ENCODE measurements at places on chromosomes 12 and 14.

DNA sequence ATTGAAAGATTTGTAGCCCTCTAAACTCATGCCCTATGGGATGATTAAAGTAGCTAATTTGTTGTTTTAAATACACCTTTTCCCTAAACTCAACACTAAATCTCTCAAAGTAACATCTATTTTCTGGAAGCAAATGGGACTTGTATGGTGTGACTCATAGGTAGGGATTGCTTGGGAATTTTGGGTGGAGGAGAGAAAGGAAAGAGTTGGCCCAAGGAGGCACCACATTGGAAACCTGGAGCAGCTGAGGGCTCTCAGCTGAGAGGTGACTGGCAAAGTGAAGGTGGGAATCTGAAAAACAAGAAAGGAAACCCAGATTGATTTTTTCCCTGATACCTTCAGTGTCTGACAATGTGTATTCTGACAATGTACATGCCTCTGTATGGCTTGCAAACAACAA lies 114.8 kb upstream of the PRICKLE1 start:
- no peak for DNase-seq

DNA sequence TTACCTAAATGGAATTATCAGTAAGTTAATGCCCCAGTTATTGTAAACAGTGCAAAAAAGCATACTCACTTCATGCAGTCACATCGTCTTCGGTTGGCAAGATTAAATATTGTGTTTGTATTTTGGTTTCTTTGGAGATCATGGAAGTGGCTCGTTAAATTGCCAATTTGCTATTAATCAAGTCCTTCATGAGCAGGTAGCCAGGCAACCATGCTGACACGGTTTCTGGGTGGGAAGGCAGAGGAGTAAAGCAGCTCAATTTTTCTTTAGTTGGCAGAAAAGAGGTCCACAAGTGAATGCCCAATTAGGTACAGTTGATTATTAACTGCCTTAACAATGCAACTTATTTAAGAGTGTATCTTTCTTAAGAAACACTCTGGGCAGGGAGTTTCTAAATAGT lies 43.9 kb downstream of the PPP4R3A start:
- DNase-seq = no peak

DNA sequence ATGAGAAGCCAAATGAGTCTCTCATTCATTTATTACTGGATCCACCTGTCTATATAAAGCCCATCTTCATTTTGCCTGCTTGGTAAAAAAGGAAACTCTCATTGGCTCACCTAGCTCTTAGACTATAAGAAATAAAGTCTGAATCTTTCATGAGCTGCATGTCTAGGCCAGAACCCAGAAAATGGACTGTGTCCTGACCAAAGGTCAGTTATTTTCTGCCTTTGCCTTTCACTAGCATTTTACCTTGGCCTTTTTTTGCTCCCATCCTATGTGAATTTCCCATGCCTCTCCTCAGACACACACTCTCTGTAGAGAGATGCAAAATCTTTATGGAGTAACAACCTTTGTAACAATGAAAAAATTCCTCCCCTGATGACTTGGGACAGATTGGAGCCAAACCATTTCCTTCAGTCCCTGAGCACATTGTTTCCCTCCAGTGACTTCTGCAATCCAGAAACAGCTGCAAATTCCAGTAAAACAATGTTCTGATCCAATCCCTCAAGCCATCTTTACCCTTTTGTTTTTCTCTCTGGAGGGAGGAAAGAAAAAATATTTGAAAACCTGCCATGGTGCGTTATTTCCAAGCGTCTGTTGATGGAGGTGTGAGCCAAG lies 33.6 kb upstream of the MAP3K9 start:
- DNase-seq = no peak

GRCh38 chr12:64450711-64451486 lies 1.0 kb upstream of the TBK1 start:
- no peak for DNase-seq

DNA sequence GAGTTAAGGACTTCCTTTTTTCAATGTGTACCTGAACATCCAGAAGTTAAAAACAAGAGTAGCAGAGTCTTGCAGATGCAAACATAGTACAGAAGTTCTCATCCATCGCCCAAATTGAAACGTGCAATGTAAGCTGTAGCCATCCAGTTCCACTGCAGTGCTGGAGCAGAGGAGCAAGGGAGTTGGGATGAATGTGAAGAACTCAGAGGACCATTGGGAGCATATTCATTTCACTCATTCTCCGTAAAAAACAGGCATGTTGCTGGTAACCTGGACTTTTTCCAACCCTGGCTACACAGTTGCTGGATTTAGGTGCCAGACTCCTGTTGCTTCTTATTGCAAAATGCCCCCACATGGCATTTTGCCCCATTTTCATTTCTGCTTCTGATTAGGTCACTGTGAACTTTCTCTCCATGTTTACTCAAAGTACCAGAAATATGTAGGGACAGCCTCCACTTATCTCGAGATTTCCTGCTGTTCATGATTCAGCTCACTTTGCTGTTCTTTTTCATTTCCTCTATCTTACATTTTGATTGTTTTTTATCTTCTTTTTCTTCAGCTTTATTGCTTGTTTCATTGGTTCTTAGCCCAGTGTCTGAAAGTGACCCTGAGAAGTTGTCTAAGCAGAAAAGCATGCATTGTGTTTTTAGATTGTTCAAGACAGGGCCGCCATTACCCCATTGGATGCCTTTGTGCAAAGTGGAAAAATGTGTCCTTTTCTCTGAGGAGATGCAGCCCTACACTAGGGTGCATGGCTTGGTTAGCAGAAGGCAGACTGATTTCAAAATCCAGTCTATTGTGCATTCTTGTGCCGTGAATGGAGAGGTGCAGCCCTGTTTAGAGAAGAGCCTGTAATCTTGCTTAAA lies 109.0 kb upstream of the AMIGO2 start:
- DNase-seq = peak; percentile 97

DNA sequence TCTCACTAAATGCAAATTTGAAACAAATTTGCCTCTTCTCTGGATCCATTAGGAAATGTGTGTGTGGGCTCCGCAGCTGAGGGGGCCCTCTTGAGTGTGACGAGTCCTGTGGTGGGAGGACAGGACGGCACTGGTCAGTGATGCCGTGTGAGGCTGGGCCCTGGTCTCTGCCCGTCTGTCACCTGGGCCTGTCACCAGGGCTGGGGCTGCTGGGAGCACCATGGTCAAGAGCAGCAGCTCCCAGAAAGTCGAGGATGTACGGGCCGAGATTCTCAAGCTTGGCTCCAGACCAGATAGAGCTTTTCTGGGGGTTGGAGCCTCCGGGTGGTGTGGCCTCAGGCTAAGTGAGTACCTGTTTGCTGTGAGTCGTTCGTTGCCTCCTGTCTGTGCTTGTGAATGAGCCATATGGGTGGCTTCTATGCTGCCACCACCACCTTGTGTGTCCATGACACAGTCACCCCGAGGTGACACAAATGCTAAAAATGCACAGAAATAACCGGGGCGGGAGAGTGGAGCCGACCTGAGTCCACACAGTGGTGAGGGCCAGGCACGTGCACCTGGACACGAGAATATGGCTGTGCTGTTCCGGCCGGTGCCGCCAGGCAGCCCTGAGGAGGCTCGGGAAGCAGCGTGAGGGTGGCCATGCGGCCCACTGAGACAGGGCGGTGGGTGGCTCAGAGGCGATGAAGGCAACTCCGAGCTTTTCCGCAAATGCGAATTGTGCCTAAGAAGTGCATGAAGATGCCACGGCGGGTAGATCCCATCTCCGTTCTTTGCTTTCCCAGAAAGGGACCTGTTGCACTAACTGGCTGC lies 8.7 kb downstream of the PGAM5 start:
- no peak for DNase-seq

DNA sequence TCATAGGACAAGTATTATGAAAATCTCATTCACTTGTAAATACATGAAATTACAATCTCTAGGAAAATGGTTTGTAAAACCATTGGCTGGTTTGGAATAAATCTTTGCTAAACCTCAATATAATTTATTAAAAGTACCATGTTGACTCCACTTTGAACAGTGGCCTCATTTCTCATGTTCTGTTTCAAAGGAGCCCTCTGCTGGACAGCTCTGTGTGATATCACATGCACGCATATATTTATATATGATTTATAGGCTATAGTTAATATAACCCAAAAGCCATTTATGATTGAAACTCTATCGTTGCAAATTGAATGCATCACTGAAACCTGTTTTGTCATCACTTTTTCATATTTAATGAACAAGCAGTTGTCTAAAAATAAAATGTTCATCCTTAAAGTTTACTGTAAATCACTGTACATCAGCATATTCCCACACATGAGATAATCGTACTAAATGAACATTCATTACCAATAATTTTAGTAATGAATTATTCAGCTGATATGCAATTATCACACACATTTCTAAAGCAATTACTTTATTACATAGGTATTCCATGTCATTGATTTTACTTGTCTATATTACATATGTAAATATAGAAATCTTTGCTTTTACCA lies 493.8 kb downstream of the NPAS3 start:
- peak; percentile 37 for DNase-seq

DNA sequence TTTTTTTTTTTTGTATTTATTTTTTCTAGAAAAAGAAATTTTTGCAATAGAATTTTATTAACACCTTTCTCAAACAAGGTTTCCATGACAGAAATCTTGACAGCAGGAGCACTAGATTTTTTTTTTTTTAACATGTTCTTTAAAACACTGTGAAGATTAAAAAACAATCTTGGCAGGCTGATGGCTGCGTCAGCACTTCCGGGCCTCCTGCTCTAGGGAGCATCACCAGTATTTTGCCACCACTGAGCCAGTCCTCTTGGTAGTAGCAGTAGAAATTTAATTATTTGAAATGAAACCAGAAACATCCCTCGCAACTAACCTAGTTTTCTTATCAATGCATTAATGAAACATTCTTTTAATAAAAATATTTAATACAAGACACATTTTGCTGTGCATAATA lies 99.6 kb downstream of the APAF1 start:
- no peak for DNase-seq

- DNase-seq = peak; percentile 28
Measured at GRCh38 chr14:68637106-68638021, 155.5 kb downstream of the ZFP36L1 start.

GRCh38 chr12:30357766-30358490 lies 337.7 kb downstream of the IPO8 start:
- no peak for DNase-seq

DNA sequence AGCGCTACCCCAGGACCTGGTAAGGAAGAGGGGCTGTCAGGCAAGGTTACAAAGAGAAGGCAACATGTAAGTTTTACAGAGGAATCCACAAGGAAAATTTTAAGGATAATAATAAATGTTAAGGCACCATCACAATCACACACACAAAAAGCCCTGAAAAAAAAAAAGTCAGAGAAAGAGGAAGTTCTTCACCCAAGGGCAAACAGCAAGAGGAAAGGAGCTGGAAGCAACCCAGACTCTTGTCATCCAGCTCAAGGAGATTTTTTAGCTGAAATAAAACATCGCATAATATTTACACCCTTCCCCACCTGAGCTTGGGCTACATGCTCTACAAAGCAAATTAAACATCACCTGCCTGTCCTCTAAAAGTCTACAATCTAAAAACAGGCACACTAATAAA lies 9.5 kb downstream of the SPTB start:
- no peak for DNase-seq

- no peak for DNase-seq
Measured at GRCh38 chr12:122227341-122227740, 1.5 kb upstream of the DIABLO start.

GRCh38 chr12:47267571-47267970 lies 187.8 kb upstream of the AMIGO2 start:
- DNase-seq = no peak

DNA sequence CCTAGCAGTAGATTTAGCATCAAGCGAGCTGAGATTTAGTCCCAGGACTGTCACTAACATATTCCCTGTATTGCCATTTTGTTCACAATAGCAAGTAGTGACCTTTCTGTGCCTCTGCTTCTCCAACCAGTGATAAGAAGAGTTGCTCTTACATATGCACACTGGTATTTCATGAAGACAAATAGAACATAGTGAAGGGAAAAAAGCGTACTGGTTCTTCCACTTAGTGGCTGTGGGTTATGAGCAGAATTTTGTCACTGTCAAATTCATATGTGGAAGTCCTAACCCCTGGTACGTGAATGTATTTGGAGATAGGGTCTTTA lies 12.3 kb upstream of the PPFIBP1 start:
- DNase-seq = no peak

- peak; percentile 63 for DNase-seq
Measured at GRCh38 chr14:32006263-32007110, 70.6 kb upstream of the ARHGAP5 start.

DNA sequence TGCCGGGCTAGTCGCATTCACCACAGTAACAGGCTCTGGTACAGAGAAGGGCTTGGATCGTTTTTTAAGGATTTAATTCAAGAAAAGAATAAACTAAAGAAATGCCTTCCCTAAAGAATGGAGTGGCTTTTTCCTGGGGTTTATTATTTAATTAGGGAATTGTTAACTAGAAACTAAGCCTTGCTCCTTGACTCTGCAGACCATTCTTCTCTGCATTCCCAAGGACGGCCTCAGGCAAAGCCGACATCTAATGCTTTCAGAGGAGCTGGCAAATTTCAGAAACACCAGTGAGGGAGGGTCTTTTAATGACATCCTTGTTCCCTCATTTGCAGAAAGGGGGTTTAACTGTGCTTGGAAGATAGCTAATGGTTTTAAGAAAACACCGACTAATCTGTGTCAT lies 174.0 kb downstream of the EGLN3 start:
- no peak for DNase-seq

- DNase-seq = no peak
Measured at GRCh38 chr14:87601036-87601435, 391.9 kb downstream of the GALC start.

DNA sequence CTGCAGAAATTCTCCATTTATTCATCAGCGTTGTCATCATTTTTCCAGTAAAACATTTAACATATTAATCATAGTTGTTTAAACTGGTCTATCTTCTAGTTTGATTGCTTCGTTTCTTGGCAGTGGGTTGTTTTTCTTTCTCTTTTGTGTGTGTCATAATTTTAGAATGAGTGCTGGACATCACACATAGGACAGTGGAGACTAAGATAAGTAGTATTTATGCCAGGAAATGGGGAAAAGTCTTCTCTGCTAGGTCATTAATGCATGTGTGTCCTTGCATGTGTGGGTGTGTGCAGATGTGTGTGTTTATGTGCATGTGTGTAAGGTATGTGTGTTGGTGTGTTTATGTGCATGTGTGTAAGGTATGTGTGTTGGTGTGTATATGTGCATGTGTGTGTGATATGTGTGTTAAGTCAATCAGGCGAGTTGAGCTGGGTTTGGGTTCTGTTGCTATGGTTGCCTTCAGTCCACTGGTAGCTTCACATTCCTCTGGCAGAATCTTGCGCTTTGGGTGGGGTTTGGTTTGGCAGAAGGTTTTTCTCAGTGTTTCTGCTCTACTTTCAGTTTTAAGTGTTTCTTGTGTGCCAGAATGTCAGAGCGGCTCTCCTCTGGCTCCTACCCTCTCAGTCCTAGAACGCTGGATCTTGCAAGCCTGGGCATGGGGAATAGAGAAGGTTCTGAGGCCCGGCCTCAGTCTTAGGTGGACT lies 7.8 kb upstream of the ADGRD1 start:
- no peak for DNase-seq

GRCh38 chr14:20680843-20681347 lies 3.5 kb upstream of the RNASE4 start:
- DNase-seq = no peak
